Renal cortex interstitium (tissue), 15 donors: ENCODE measurements at places on chromosomes 4 and X. TPM values are rescaled to one million over a fixed set of nuclear protein-coding genes. Genes with fewer than 3 reads are reported as not detected.

GRCh38 chr4:64718091-64718490 is 308.8 kb upstream of the TECRL start:
- DNase-seq, result no peak

LUZP4 gene
- not detected for polyA plus RNA-seq

GRCh38 chr4:149141391-149141790 is 674.3 kb downstream of the IQCM start:
- no peak for DNase-seq

PHEX gene
- polyA plus RNA-seq, result 0.54 TPM

- DNase-seq, result peak; percentile 57
Observed at GRCh38 chr4:113278324-113278934, 229.0 kb downstream of the ANK2 start.

DNA sequence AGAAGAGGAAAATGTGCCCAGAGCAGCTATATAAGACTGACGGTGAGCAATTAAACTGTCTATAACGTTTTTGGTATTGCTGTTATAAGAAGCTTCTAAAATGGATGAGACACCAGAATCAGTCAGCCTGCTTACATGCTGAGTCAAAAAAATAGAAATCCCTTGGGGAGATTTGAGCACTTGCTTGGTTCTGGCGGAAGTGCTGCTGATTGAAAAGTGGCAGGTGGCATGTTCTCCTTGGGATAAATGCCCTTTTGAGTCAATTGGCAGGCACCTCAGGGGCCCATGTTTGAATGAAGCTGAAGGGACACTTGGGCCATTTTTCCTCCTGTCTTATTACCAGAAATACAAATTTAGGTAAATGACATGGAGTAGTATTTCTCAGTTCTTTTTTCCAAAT is 148.7 kb downstream of the PTCHD1 start:
- DNase-seq, result no peak

- DNase-seq, result no peak
Observed at GRCh38 chr4:147877308-147877771, 145.5 kb downstream of the ARHGAP10 start.

IL3RA gene
- 12.3 TPM for polyA plus RNA-seq

- no peak for DNase-seq
Observed at GRCh38 chr4:116501954-116502353, 583.4 kb downstream of the TRAM1L1 start.

- DNase-seq, result no peak
Observed at GRCh38 chr4:180558427-180558826, 1684.8 kb upstream of the TENM3 start.

GRCh38 chrX:23959781-23960180 is 52.0 kb downstream of the CXorf58 start:
- no peak for DNase-seq

- DNase-seq, result no peak
Observed at GRCh38 chr4:85508654-85509053, 33.7 kb downstream of the ARHGAP24 start.

SPANXB1 gene
- not detected for polyA plus RNA-seq

DNA sequence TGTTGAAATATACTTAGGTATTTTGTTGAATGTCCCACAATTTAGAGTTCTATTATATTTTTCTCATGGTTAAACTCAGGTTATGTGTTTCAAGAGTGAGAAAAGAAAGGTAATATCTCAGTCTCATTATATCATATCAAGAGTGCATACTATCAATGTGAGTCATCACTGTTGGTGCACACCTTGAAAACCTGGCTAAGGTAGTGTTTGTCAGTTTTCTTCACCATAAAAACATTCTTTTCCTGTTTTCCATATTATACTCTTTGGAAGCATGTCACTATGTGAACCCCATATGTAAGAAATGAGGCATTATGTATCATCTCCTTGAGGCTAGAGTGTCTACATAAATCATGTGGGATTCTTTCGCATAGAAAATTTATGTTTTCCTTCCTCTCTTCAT is 307.6 kb upstream of the CTSO start:
- DNase-seq, result no peak

SPON2 gene
- polyA plus RNA-seq, result 5.0 TPM

GRCh38 chr4:153549405-153549804 is 83.2 kb downstream of the TMEM131L start:
- DNase-seq, result no peak

CASP3 gene
- 34.3 TPM for polyA plus RNA-seq

GRCh38 chr4:168398188-168398587 is 79.6 kb upstream of the DDX60 start:
- DNase-seq, result no peak

DRD5 gene
- polyA plus RNA-seq, result 0.76 TPM

- DNase-seq, result peak; percentile 7
Observed at GRCh38 chr4:129641179-129641578, 545.2 kb downstream of the C4orf33 start.

DMRTC1 gene
- polyA plus RNA-seq, result 0.34 TPM

DNA sequence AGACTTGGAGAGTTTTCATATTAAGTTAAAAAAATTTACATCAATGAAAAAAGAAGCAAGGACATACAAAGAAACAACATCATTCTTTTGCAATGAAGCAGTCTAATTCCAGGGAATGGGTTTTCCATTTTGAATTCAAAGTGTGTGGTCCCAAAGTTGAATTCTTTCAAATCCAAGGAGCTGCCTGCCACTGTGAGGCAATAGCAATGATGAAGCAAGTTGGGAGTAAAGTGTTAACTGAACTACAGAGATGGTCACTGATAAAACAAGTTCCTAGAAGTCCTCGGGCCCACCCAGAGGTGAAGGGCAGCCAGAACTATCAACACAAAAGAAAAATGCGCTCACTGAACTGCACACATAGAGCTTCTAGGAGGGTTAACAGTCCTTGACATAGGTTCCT is 115.9 kb downstream of the RAB28 start:
- DNase-seq, result no peak

CYBB gene
- 14.5 TPM for polyA plus RNA-seq

DNA sequence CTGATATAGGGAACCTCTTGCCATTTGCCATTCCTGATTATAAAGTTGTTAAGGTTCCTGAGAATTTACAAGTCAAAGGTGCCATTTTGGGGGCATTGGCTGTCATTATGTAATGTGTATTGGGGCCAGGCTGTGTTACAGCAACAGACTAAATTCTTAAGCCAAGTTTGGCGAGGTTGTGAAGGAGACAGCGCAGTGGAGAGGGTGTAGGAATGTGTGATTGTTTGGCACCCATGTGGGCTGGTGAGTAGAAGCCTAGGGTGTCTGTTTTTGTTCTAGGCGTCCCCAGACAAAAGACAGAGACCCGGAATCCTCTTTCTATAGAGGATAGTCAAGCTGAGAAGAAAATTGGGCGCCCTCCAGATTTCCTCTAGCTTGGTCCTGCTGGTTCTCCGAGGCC is 2535.3 kb downstream of the PCDH7 start:
- DNase-seq, result no peak

CDKL5 gene
- polyA plus RNA-seq, result 12.4 TPM

GAGE13 gene
- polyA plus RNA-seq, result not detected

DNA sequence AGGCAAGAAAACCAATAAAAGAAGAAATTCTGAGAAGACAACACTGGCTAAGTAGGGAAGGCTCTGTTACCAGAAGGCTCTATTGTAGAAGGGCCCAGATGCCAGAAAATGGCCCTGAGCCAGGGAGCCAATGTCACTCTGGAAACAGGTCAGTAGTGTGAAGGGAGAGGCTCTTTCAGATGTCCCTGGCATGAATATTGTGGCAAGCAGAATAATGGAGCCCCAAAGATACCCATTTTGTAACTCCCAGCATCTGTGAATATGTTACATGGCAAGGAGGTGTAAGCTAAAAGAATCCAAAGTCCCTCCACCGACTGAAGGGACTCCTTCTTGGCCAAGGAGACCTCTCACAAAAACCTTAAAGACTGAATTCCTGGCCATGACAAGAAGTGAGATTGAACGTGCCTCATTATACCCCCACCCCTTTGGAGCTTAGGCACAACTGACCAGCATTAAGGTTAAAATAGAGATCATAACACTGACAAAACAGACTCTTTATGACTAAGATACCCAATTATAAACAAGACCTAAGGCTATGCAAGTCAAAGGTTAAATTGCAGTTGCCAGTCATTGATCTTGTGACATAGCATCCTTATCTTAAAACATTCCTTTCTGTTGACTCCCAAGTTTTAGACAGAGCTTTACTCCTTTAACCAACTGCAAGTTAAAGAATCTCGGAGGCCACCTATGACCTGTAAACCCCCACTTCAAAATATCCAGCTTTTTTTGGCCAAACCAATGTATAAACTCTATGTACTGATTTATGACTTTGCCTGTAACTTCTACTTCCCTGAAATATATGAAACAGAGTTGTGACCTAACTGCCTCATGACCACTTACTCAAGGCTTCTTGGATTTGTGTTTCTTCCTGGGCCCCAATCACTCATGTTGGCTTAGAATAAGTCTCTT is 42.2 kb upstream of the SMIM10 start:
- DNase-seq, result no peak

MAGEA8 gene
- polyA plus RNA-seq, result 0.19 TPM

DNA sequence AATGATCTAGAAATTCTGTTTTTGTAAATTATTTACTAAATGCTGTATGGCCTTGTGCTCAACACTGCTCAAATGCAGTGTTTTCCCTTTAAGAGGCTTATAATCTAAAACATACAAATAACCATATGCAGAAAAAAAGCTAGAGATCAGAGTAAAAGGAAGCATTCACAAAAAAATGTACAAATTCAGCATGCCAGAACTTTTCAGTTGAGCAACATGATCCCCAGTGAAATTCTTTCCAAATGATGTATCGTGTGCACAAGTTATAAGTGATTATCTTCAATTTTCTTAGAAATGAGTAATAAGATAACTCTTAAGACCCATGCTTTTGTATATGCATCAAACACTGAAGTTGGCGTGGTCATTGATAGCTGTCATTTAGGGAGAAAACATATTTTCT is 5.0 kb downstream of the GPC3 start:
- DNase-seq, result no peak

DNA sequence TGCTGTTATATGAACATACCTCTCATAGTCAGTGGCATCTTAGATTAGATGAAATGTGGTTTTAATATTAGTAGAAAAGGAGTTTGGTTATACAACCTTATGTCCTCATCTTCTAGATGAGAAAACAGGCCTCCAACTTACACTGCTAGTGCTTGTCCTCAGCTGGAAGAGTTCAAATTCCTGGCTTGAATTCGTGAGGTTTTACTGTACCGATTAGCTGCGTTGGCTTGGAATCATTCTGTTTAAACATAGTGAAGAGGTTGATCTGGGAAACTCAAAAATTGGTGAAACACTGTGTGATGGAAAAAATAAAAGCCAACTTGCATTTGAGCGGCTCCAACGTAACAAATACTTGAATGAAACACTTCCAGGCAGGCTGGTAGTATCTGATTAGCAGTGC is 81.0 kb downstream of the LNX1 start:
- no peak for DNase-seq

CLIC2 gene
- polyA plus RNA-seq, result 2.5 TPM

- DNase-seq, result no peak
Observed at GRCh38 chr4:15354371-15355297, 73.2 kb upstream of the C1QTNF7 start.

- no peak for DNase-seq
Observed at GRCh38 chr4:74446896-74447295, 2.0 kb downstream of the AREG start.

DNA sequence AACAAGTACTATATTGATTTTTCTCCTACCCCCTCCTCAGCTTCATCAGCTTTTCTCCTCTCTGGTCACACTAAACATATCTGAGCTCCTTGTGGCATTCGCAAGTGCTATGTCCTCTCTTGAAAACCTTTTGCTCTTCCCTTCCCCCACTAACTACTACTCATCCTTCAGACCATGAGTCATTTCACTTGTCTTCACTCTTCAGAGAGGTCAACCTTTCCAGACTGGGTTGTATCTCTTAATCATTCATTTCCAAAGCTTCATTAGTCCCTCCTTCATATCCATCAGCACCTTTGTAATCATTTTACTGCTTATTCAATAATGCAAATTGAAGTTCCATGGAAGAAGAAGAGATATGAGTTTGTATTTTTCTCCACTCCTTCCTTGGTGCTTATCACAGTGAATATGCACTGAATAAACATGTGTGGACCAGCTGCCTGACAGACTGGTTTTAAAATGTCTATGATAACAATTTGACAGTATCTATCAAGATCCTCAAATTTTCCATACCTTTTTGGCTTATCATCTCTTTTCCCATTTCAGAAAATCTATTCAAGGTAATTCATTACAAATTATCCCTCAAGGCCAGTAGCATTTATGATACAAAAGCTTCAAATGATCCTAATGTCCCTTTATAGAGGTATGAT is 28.4 kb downstream of the DDX60L start:
- no peak for DNase-seq

DNA sequence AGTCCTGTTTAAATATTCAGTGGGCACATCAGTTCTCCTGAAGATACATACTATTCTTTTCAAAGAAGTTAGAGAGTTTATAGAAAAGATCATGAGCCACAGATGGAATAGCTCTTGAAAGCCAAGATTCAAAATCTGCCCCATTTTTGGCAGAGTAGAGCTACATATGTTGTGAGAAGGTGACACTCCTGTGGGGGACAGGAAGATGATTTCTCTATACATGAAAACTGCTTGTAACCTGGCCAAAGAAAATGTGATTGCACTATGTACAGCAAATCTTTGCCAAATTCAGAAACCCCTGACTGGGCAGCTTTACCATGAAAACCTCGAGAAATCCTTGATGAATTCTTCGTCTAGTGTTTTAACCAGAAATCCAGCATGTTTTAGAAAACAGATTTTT is 44.9 kb downstream of the GPM6A start:
- no peak for DNase-seq

DNA sequence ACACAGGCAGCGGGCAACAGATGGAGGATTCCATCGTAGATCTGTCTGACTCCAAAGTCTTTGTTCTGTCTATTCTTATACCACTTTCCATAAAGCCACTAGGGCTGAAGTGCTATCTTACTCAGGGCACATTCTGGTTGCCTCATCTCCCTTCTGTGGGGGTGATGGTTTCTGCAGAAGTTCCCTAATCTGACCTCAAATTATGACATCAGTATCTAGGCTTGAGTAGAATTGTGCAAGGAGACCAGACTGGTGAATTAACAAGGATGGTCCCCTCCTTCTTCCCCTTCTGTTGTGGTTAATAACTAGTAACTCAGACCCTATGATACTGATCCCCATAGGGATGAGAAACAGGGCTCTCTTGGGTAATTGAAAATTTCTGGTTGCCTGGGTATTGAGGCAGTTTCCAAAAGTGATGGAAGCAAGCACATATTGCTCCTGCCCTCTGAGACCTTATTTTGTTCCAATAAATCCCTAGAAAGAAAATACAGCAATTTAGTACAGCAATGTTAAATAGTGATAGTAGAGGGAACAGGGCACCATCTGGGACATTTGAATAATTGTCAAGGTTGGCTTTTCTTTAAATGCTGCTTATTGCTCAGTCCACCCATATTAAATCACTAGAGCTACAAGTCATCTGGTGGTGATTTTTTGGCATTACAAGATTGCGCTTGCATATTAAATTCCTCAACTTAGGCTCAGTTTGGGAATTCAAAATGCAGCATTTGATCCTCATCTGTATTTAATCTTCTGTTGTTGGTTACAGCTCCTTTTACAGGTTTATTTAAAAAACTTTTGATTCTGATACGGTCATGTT is 57.3 kb upstream of the AP1S2 start:
- no peak for DNase-seq

MEPE gene
- polyA plus RNA-seq, result not detected

PCGF3 gene
- polyA plus RNA-seq, result 68.2 TPM
